ENCODE measurements at places on chromosomes 6 and 20. TPM values are rescaled to one million over a fixed set of nuclear protein-coding genes. Genes with fewer than 3 reads are reported as not detected.

DNA sequence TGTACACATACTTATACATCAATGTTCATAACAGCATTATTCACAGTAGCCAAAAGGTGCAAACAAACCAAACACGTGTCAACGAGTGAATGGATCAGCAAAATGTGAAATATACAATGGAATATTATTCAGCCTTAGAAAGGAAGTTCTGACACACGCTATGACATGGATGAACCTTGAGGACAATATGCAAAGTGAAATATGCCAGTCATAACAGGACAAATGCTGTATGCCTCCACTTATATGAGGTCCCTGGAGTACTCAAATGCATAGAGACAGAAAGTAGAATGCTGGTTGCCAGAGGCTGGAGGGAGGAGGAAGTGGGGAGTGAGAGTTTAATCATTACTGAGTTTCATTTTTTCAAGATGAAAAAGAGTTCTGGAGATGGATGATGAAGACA lies 37.8 kb upstream of the IGF2R start:
- no peak for DNase-seq

The ADGRF5 gene
- polyA plus RNA-seq: 29.3 TPM

- DNase-seq: no peak
These were observed 18.2 kb upstream of the ZNF391 start for GRCh38 chr6:27370391-27370790.

The NMBR gene
- polyA plus RNA-seq: 0.27 TPM

The PHF1 gene
- 57.8 TPM for polyA plus RNA-seq

The RIPOR2 gene
- polyA plus RNA-seq: 6.6 TPM

DNA sequence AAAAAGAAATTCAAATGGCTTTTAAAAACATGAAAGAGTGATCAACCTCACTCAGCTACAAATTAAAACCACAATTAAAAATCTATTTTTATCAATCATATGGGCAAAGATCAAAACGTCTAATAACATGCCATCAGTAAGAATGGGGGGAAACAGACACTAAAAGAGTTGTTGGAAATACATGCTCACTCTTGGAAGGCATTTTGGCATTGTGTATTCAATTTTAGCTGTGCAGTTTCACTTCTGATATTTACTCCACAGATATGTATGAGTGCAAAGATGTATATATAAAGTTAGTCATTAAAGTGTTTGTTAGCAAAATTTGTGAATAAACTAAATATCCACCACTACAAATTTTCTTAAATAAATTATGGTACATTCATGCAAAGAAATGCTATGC lies 112.3 kb upstream of the TOP1 start:
- DNase-seq: no peak

GRCh38 chr20:13249798-13250170 lies 28.7 kb downstream of the ISM1 start:
- no peak for DNase-seq

The SLC24A3 gene
- 5.4 TPM for polyA plus RNA-seq

GRCh38 chr6:85772641-85773040 lies 130.0 kb upstream of the SYNCRIP start:
- no peak for DNase-seq

DNA sequence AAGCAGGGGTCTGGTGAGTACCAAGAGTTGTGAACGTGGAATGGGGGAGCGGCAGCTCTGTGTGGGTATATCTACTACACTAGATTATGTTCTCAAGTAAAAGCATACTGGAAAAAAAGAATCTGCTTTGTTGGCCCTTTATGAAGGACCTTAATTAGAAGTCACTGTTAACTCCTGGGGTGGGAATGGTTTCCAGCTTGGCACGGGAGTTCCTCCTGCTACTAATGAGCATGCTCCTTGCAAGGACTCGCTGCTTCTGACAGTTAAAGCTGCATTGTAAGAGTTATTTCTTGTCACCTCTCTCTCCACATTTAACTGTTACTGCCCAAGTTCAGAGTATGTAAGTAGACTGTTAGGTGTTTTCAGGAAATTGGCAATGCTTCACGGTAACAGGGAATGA lies 292.7 kb downstream of the ZFAND3 start:
- DNase-seq: no peak

- no peak for DNase-seq
These were observed 389.2 kb upstream of the CITED2 start for GRCh38 chr6:139763468-139764210.

The SEMG1 gene
- polyA plus RNA-seq: not detected

DNA sequence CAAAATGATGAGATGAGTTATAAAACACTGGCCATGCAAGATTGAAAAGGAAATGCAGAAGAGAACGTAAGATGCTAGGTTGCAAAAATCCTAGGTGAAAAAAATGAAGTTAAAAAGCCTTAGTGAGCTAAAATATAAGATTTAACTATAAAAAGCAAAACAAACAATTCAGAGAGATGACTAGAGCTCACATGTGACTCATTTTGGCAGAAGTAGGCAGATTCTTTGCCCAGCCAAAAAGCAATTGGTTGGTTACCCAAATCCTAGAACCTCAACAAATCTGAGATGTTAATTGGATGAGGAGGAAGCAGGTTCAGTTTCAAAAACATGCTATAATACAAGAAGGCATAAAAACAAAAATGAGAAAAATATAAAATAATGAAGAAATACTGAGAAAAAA lies 249.1 kb downstream of the OGFRL1 start:
- no peak for DNase-seq

- no peak for DNase-seq
These were observed 967 bp downstream of the KIAA0408 start for GRCh38 chr6:127458222-127458621.

GRCh38 chr6:100209323-100210136 lies 215.5 kb upstream of the MCHR2 start:
- no peak for DNase-seq

DNA sequence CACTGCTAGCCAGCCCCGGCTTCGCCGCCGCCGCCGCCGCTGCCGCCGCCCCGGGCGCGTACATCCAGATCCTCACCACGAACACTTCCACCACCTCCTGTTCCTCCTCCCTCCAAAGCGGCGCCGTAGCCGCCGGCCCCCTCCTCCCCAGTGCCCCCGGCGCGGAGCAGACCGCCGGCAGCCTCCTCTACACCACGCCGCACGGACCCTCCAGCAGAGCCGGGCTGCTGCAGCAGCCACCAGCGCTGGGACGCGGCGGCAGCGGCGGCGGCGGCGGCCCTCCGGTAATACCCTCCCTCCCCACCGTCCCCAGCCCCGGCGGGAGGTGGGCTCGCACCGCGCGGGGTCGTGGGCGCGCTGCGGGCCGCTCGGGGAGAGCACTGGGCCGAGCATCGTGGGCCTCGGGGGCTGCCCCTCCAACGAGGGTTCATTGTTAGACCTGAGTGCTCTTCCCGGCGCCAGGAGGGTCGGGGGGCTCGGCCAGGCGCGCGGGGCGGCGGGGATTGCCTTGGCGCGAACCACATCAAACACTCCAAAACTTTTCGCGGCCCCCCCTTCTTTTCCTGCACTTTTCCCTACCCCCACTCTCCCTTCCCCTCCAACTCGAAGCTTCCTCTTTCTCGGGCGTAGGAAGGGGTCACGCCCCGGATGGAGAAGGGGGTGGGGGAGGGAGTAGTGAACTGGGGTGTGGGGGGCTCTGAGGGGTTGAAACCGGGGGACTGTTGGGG lies 827 bp downstream of the E2F3 start:
- DNase-seq: no peak
